ENCODE measurements at places on chromosomes 5 and 9.
A peak's percentile ranks its signal among the peaks of the same experiment; 100 is the strongest.

GRCh38 chr9:126225611-126226609 is 100.7 kb upstream of the MVB12B start:
- DNase-seq, result peak; percentile 31

GRCh38 chr9:29750062-29750461 is 2176.8 kb upstream of the C9orf72 start:
- no peak for DNase-seq

DNA sequence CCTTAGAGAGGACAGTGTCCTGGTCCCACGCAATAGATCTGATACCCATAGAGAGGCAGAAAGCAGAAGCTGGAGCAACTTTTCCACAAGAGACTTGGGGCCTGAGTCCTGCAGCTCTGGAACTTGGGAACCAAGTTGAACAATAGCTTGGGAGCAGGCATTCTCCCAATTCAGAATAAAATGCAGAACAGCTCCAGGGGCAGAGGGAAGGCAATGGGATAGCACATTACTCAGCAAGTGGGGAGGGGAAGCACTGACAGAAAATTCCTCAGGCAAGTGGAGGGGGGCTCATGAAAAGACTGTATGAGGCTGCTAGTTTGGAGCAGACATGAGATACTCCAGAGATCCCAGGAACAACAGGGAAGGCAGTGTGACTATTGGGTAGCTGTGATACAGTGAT is 513.6 kb downstream of the HINT1 start:
- DNase-seq, result peak; percentile 51

DNA sequence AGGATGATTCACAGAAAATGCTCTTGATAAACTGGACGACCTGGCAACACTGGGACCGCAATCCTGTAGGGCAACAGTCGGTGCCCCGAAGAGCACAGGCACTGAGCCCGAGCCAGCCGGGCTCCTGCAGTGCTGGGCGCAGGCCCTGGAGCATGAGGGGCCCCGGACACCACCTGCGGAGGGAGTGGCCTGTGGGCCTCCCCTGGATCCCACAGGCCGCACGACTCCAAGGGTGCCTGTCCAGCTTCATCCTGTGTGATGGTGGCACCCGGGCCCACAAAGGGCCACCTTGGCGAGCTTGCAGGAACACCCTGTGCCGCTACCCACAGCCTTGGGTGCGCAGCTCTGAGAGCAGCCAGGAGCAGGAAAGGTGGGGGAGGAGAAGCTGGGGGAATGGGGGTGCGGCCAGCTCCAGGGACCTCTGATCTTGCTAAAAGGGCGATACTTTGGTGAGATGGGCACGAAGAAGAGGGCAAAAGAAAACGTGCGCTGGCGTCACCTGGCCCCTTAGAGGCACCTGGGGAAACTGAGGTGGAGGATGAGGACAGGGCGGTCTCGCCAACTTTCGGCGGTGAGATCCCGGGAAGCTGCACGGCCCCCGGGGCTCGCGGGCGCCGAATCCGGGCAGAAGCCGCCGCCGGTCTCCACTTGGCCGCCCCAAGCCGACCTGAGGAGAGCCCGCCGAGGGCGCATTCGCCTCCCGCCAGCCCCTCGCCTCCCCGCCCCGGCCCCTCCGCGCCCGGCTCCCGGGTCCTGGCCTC is 722 bp downstream of the TBC1D9B start:
- peak; percentile 73 for DNase-seq

GRCh38 chr5:94702729-94703128 is 84.3 kb downstream of the SLF1 start:
- no peak for DNase-seq

DNA sequence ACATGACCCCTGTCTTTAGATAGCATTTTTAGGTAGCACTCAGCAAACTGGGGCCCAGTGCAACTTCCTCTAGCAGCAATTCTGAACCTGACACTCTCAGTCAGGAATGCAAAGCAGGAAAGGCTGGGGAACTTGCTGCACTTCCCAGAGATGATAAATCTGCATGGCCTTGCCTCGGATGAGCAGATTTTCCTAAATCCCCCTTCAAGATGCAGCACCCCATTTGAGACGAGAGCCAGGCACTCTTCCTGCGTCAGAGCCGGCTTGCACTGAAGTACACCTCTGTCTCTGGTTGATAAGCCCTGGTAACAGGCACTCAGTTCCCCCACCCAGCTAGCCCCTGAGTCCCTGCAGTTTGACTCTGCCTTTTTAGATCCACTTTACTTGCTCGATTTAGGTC is 296.7 kb upstream of the PANK3 start:
- DNase-seq, result peak; percentile 58

GRCh38 chr9:2337627-2338026 is 284.0 kb upstream of the VLDLR start:
- no peak for DNase-seq
